ENCODE measurements at places on chromosomes 7 and 10.
A peak's percentile ranks its signal among the peaks of the same experiment; 100 is the strongest.

- DNase-seq = peak; percentile 26
These were observed 288.7 kb downstream of the LRMDA start for GRCh38 chr10:75720157-75720556.

- no peak for DNase-seq
These were observed 82.9 kb upstream of the PDCD4 start for GRCh38 chr10:110788620-110789385.

- no peak for DNase-seq
These were observed 272.2 kb upstream of the NEBL start for GRCh38 chr10:21169271-21169670.

DNA sequence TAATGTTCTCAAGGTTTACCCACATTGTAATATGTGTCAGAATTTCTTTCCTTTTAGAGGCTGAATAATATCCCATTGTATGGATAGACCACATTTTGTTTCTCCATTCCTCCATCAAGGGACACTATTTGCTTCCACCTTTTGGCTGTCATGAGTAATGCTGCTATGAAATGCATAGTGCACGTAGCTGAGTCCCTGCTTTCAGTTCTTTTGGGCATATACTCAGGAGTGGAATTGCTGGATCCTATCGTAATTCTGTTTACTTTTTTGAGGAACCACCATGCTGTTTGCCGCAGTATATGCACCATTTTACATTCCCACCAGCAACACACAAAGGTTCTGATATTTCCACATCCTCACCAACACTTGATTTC lies 60.0 kb downstream of the PRF1 start:
- DNase-seq = no peak

DNA sequence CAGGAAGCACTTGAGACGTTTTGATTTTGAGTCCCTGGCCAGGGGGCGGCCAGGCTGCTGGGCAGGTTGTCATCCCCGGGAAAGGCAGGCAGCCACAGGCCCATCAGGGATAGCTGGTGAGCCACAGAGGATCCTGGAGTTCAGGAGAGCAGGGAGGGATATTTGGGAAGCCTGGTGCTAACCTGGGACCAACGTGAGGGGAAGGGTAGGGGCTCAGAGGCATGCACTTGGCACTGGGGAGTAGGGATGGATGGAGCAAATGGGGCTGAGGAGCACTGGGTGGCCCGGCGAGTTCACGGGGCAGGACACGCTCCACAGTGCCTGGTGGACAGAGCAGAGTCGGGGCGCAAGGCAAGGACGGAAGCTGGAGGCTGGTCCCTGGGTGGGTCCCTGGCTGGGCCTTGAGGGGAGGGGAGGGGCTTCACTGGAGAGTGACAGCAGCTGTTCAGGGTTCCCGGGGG lies 30.2 kb downstream of the LRRC27 start:
- no peak for DNase-seq

DNA sequence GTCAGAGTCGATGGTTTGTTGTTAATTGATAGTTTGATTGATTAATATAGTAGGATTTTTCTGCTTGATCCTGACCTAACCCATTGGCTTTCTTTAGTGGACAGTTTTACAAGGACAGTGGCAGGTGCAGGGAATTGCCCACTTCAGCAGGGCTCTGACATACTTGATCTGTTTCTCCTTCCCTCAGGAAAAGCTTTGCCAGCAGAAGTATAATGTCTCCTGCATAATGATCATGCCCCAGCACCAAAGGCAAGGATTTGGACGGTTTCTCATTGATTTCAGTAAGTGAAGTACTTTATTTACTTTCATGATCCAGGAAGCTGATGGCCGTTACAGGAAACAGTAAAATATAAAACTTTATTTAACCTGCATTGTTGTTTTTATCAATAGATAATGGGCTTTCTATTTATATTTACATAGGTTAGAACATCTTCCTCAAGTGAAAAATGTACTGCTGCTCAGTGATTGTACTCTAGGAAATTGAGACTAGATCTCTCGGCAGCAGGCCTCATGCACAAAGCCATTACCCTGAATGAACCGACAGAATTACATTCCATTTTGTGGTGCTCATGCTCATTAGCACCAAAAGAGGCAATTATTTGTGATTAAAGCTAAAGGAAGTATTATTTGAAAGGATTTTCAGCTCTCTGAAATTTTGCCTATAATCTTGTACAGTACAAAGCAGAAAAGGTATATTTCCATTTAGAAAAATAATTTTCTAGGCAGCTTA lies 122.5 kb upstream of the SAMD8 start:
- no peak for DNase-seq

- DNase-seq = no peak
These were observed 32.6 kb downstream of the STRIP2 start for GRCh38 chr7:129466796-129467195.

DNA sequence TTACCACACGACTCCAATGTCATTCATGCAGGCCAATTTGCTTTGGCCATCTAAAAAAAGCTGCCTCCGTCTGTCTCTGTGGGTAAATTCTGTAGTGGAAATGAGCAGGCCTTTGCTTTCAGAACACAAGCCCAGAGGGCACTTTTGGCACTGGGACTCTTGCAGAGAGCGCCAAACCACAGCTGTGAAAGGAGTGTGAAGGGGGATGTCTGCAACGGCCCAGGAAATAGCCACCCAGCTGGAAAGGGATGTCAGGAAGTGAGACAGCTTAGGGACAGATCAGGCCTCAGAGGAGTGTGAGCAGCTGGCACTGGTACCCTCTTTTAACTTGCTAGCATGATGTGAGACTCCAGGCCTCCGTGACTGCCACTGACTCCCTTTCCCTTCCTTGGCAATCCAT lies 152.4 kb downstream of the DKK1 start:
- DNase-seq = no peak

DNA sequence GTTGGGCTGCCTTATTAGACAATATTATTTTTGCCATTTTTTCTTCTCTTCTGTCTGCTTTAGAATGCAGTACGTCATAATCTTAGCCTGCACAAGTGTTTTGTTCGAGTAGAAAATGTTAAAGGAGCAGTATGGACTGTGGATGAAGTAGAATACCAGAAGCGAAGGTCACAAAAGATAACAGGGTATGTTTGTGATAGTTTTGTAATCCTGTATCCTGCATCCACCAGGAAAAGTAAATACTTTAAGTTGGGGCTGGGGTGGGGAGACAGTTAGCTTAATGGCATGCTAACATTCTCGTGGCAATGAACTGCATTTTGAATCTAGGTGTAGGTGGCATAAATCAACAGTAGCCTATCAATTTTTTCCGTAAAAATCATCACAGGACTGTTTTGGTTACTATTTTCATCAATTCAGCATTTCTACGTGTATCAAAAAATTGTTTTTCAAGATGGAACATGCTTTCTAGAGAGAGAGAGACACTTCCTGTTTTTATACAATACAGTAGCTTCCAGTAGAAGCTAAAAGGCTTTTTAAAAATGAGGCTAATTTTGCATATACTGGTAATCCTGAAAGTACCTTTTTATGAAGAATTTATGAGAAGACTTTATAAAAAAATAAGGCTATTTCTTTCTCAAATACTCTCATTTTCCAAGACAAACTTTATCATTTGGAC lies 247.5 kb downstream of the FOXP2 start:
- no peak for DNase-seq

- DNase-seq = no peak
These were observed 44.8 kb downstream of the HDAC9 start for GRCh38 chr7:18540396-18540795.

GRCh38 chr10:100736144-100736808 lies 9.1 kb upstream of the PAX2 start:
- no peak for DNase-seq

GRCh38 chr10:131587976-131588680 lies 276.6 kb upstream of the TCERG1L start:
- DNase-seq = no peak

DNA sequence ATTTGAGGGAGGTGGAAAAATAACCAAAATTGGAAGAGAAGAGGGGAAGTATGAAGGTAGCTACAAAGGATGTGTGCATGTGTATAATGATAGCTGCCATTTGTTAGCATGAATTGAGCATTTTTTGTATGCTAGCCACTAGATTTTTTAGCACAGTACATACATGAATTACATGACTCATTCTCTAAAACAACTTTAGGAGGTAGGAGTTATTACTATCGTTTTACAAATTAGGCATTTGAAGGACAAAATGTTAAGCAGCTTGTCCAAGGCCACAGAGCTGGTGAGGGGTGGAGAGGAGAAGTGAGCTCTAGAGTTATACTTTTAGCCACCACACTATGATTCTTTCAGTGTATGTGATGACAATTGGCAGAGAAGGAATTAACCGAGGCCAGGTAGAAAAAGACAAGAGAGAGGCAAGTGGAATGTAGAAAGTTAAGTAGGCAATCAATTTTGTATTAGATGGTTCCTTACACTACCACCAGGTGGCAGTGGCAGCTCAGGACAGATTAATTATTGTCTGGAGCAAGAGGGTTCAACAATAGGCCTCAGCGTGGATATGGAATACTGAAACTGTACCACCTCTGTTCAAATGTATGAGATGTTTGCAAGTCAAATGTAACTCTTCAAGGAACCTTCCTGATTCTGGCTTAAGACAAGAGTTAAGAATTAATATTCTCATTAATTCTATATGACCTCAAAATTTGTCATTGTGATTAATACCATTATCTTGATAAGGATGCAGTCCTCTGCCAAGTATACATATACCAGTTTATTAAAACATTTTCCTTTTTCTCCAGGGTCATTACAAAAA lies 128.0 kb downstream of the MBL2 start:
- DNase-seq = peak; percentile 44

DNA sequence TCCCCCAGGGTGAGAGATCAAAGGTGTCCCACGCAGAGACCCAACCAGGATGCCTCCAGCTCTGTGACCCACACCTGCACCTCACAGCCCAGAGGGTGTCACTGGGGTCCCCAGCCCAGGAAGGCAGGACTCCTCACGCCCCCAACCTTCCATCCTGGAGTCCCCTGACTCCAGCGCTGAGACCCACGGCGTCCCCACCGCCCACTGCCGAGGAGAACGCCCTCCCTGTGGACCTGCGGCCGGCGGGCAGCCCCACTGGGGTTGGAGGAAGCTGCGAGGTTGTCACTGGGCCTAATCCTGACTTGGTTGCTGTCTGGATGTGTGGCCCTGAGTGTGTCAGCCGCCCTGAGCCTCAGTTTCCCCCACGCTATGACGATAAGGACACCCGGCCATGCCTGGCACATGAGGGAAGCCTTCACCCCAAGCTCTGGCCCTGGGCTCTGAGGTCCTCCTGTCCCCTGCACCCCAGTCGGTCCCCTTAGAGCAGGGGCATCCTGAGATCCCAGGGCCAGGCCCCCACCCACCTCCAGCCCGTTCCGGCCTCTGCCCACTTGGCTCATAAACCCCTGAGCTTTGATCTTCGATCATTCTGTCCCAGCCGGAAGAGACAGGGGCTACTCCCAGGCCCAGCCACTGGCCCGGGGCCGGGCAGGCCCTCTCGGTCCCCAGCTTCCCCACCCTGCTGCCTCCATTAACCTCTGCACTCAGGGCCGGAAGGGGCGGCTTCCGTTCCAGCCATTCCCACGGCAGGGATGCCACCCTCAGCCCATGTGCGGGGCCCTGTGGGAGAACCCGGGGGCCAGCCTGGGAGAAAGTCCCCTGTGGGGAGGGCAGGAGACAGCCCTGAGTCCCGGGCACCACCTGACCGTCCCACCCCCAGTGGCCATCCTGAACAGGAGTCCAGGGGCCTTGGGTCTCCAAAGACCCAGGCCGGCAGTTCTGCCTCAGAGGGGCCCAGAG lies 113.2 kb downstream of the MICALL2 start:
- DNase-seq = no peak

GRCh38 chr10:68110027-68110426 lies 739 bp downstream of the MYPN start:
- DNase-seq = no peak

DNA sequence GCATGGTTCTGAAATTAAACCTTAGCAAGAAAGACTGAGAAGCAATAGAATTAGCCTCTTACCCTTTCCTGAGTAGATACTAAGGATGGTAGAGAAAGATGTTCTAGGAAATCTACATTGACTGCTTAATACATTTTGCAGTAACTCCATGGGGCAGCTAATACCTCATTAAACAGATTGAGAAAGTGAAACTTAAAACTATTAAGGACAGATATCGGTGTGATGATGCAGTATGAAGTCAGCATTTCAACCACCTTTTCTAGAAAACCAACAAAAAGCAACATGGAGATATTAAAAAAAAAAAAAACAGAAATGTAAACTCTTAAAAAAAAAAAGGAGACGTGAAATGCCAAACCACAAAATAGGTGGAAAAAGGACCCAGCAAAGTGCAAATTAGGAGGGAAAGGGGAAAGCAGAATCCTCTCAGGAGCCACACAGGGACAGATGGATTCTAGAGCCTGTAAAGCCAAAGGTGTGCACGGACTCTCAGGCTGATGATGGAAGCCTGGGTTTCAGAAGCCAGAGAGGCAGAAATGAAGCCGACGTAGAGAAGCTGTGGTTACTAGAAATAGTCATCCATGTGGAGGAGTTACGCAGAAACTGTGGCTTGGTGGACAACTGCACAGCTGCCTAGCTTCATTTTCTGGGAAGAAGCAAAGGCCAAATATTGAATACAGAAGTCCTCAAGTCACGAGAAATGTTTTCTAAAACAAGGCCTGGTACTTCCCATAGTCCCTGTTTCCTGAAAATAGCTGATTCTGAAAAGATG lies 38.1 kb upstream of the GPR141 start:
- DNase-seq = peak; percentile 69

- no peak for DNase-seq
These were observed 7.6 kb upstream of the ADAMTS14 start for GRCh38 chr10:70664702-70665195.

GRCh38 chr7:112439476-112439875 lies 10.8 kb upstream of the IFRD1 start:
- DNase-seq = no peak

GRCh38 chr10:78914060-78914378 lies 154.7 kb upstream of the ZMIZ1 start:
- DNase-seq = no peak

DNA sequence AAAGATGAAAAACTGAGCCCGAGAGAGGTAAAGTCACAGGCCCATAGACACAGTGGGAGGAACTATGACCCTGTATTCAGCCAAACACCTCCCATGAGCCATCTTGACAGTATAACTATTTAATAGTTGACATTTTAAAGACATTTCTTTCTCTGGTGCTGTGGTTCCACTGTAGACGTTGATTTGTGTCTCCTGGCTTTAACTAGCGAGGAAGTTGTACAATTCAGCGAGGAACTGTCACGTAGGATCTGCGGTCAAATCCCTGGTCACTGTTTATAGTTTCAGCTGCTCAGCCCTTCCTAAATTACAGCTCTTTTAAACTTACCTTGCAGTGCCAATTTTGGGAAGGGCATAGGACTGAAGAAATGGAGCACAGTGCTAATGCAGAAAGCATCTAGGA lies 7.1 kb upstream of the CELF2 start:
- DNase-seq = no peak

- DNase-seq = peak; percentile 71
These were observed 20.5 kb upstream of the INPP5A start for GRCh38 chr10:132516771-132517725.
